ENCODE measurements at places on chromosomes 3 and 15.

DNA sequence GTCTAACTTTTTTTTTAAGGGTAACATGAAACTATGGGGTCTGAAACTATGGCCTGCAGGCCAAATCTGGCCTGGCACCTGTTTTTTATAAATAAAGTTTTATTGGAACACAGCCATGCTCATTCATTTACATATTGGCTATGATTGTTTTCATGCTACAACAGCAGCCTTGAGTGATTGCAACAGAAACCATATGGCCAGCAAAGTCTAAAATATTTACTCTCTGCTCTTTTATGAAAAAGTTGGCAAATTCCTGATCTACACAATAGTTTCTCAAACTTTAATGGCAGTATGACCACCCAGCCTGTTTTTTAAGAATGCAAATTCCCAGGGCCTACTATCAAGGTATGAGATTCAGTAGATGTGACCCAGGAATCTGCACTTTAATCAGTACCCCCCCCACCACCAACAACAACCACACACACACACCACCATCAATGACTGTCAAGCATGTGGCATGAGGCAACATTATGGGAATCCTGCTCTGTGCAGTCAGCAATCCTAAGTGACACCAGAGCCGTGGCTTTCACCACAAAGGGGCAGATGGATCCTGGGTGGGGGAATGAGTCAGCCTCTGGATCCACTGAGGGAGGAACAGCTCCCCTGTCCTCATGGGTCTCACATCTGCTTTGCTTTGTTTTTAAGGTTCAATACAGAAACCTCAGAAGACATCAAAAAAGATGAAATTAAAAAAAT is 142.8 kb downstream of the NTRK3 start:
- DNase-seq: no peak

GRCh38 chr3:36520241-36521006 is 140.1 kb downstream of the STAC start:
- DNase-seq: no peak

GRCh38 chr3:182464513-182465145 is 328.7 kb upstream of the ATP11B start:
- no peak for DNase-seq

- no peak for DNase-seq
These were observed at the start of gene PLOD2 for GRCh38 chr3:146160964-146161662. Gene PLOD2, minus strand, starts transcription at chr3:146161184. Its CDS starts 195 bp downstream, at chr3:146160989.

DNA sequence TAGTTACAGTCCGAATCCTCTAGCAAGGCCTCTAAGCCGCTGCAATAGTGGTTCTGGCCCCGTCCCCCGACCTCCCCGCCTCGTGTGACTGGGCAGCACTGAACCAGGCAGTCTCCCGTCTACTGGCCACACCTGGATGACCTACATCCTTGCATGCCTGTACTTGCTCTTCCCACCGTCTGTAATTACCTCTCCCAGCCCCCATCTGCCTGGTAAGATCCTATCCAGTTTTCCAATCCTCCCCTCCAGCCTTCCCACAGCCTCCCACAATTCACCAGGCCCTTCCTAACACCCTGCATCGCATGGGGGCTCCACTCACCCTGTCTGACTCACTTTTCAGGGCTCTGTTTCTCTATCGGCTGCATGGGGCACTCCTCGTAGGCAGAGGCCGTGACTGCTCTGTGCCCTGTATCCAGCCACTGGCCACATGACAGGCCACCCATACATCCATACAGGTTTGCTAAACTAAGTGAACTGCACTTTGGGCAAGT is 32.8 kb downstream of the XXYLT1 start:
- DNase-seq: no peak

- no peak for DNase-seq
These were observed 273.6 kb downstream of the CNTN4 start for GRCh38 chr3:2372306-2372705.

DNA sequence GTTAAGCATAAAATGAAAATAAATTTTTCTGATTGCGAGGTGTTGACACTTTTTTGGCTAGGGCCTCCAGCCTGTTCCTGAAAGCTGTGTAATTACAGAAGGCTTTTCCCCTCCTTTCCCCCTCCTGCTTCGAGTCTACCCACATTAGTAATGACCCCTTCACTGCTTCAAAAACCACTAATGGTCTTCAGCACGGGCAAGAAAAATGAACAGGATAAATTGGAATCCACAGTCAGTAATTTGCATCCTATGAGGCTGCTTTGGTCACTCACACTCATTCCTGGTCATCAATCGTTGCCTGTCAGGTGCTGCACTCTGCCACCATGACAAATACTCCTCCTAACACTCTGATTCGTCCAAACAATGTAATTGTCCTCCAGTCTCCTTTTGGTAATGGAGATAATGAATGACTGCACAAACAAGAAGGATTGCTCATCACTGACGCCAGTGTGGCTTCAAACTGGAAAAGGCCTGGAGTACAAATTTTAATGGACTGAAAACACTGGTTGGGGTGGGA is 148.6 kb downstream of the MEIS2 start:
- no peak for DNase-seq

GRCh38 chr15:39597751-39598185 is 16.9 kb downstream of the THBS1 start:
- DNase-seq: no peak

DNA sequence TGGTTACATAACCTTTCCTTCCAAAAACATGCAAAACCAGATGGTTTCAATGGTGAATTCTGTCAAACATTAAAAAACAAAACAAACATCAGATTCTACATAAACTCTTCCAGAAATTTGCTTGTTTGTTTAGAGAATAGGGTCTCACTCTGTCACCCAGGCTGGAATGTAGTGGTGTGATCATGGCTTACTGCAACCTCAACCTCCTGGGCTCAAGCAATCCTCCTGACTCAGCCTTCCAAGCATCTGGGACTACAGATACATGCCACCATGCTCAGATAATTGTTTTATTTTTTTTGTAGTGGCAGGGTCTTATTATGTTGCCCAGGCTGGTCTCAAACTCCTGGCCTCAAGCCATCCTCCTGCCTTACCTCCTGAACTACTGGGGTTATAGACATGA is 36.1 kb downstream of the FBXL2 start:
- no peak for DNase-seq

DNA sequence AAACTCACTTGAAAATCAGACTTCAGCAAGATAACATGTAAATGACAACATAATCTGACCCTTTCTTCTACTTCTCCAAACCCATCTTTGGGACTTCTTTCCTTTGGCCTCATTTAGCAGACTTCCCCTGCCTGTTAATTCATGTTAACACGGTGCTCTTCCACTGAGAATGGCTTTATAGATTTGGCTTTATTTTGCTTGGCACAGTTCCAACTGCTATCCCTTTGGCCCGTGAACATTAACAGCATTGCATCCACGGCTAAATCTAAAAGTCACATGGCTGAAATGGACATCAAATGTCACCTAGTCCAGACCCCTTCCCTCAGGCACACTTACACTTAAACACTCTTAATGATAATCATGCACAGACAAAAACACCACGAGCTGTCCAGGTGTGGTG is 3.8 kb downstream of the ZMAT3 start:
- no peak for DNase-seq

- no peak for DNase-seq
These were observed 54.8 kb downstream of the ZNF609 start for GRCh38 chr15:64515196-64515595.

All from effector CD4-positive, alpha-beta T cell (primary cell).